ENCODE measurements at places on chromosomes 1 and 21.

GRCh38 chr1:239421811-239422210, 35.4 kb downstream of the CHRM3 start:
- no peak for DNase-seq

- no peak for DNase-seq
These were observed 82.8 kb downstream of the PRDM2 start for GRCh38 chr1:13782634-13783360.

GRCh38 chr1:95223110-95223509, 10.9 kb upstream of the RWDD3 start:
- DNase-seq = peak; percentile 25

GRCh38 chr1:14120895-14121294, 420.9 kb downstream of the PRDM2 start:
- peak; percentile 89 for DNase-seq

GRCh38 chr21:44398499-44398898, 45.1 kb downstream of the TRPM2 start:
- DNase-seq = no peak

DNA sequence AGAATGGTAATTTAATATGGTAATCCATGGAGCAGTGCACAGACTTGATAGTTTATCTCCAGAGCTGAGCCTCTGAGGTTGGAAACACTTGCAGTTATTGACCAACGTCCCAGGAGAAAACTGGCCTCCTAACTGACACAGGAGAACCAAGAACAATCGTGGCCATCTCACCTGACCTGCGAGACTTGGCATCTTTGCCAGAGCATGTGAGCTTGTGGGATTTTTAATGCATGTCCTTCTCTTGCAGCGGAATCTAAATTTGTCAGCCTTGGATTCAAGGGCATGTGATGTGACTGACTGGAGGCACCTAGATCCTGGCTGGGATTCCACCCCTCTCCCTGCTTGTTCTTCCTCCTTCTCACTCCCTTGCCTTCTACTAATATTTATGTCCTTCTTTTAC, 27.8 kb upstream of the SLC26A9 start:
- DNase-seq = no peak

GRCh38 chr1:93504247-93505033, 56.5 kb downstream of the FNBP1L start:
- DNase-seq = no peak

DNA sequence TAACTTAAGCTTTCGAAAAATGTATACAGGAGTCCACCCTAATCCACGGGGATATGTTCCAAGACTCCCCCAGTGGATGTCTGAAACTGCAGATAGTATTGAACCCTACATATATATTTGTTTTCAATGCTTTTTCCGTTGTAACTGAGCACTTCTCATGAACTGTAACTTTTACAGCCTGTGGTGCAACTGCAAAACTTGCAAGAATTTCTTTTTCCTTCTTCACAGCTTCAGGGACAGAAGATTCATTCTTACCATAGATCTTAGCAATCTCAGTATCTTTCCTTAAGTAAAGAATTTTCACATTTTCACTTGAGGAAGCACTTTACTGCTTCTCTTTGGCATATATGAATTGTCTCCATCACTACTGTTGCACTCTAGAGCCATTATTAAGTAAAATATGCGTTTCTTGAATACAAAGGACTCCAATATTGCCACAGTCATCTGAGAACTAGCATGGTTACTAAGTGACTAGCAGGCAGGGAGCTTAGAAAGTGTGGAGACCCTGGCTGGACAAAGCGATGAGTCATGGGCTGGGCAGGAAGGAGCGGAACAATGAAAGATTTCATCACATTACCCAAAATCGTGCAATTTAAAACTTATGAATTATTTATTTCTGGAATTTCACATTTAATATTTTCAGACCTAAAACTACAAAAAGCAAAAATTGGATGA, 14.1 kb downstream of the DPYD start:
- DNase-seq = peak; percentile 59

GRCh38 chr1:166129006-166129405, 37.8 kb downstream of the FAM78B start:
- no peak for DNase-seq

GRCh38 chr1:160161965-160162705, 10.7 kb downstream of the ATP1A4 start:
- DNase-seq = peak; percentile 15

DNA sequence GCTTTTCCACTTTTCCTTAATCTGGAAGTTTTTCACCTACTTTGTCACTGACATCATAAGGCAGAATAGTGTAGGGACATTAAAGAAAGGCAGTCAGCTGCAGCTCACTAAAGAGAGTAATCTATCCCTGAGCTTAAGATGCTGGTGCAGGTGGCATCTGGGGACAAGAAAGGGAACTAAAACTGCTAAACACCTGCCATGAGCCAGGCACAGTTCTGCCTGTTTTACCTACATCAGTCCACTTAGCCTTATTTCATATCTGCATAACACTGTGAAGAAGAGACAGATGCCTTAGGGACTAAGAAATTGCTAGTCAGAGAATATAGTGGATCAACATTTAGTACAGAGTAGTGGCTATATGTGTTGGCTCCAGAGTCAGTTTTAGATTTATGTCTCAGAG, 88.1 kb downstream of the GPATCH2 start:
- no peak for DNase-seq

- peak; percentile 49 for DNase-seq
These were observed 9.6 kb downstream of the DISC1 start for GRCh38 chr1:231636157-231636556.

DNA sequence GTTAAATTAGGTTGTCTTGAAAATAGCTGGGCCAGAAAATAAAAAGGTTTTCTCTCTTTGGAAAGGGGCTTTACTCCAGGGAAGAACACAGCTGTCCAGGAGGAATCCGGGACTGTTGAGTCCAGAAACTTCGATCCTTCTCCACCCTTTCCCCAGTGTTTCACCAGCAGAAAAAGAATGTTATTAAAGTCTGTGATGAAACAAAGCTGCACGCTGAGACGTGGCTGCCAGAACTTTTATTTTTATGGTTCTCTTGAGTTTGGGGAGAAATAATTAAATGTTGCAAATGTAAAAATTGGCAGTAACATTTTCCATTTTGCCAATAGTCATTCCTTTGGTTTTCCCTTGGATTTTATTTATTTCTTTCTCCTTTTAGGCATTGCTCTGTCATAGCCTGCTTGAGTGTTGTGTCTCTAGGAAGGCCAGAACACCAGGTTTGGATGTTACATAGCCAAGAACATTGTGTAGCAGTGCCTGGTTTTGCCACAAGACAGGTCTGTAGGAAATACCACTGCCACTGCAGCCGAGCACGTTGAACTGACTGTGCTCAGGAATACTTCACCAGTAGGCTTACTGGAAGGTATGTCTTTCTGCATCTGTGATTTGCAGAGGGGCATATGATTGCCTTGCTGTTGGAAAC, 87.4 kb downstream of the ROR1 start:
- DNase-seq = no peak

DNA sequence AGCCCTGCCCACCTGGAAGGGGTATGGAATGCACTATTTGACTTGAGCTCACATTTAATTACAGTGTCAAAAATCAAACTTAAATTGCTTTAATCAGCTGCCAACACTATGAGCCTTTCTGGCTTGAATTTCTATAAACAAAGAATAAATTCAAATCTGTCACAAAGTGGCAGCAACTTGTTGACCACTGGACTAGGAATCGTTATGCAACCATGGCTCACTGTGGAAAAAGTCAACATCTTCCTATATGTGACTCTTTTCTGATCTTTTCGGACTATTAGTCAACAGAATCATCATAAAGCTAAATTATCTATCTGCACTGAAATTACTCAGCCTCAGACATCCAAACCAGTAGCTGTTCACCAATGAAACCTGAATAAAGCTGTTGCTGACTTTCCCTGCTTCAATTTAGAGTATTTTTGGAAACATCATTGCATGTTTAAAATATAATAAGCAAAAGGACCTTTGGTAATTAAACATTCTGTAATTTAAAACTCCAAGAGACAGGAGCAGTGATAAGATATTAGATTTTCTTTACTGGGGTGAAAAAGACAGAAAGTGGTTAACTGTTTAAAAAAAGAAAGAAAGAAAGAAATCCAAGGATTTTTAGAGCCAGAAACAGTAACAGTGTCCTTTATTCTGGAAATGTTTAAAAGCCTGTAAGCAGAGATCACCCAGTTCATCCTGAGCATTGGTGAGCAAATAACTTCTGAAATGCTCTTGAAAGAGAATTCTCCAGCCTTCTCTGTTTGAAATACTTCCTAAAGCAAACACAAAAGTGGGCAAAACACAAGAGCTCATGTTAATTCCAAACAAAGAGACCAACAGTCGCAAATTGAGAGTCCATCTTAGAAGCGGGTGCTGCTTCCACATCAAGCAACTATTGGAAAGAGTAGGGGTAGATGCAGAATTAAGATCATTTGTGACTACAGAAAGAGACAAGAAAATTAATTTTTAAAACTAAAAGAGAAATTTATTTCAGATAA, 26.2 kb upstream of the ERG start:
- no peak for DNase-seq

DNA sequence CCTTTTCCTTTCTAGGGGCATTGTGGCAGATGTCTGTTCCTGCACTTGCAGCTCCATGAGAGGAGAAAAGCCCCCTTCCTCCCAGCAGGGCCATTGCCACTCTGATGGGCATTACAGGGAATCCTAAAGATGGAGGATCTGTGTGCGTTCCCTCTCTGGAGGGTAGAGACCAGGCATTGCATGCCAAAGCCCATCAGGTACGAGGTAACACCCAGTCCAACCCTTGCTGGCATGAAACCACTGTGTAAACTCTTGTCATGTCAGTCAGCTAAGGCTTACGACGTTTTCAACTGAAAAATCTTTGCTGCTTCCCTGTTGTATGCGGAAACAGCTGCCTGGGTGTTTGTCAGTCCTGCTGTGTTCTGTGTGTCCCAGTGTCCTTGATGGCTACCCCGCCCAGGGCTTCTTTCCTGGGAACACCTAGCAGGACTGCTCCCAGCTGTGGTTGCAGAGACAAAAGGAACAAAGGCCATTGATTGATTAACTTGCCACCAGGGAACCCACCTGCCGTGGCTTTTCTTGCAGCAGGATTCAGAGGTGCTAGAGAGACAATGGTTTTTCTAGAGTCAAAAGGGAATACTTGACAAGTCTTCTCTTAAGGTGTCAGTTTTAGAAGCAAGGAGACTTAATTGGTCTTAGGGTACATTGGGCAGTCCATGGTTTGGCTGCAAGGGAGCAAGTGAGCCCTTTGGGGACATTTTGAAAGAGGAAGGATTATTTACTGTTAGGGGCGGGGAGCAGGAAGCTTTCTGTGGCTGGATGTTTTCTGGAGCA, 24.6 kb downstream of the B3GALT5 start:
- no peak for DNase-seq

Measured in epithelial cell of esophagus (primary cell).